ENCODE measurements at places on chromosomes 12 and 14.

GRCh38 chr12:106042037-106042436, 96.7 kb downstream of the NUAK1 start:
- no peak for DNase-seq

DNA sequence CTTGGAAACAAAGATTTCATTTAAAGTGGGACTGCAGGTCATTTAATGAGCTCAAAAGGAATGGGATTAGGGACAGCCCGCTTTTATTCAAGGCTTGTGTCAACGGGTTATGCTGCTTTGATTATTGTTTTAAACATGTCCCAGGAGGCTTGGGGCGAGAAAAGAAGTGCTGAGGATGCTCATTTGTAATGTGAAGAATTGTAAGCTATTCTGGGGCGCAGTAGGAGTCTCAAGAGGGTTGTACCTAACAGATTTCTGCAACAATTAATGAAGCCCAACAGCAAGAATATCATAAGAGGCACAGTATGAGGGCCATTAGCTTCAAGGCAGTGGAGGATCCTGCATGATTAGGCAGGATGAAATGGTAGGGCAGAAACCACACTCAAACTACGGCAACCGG, 122.5 kb downstream of the KTN1 start:
- DNase-seq, result no peak

DNA sequence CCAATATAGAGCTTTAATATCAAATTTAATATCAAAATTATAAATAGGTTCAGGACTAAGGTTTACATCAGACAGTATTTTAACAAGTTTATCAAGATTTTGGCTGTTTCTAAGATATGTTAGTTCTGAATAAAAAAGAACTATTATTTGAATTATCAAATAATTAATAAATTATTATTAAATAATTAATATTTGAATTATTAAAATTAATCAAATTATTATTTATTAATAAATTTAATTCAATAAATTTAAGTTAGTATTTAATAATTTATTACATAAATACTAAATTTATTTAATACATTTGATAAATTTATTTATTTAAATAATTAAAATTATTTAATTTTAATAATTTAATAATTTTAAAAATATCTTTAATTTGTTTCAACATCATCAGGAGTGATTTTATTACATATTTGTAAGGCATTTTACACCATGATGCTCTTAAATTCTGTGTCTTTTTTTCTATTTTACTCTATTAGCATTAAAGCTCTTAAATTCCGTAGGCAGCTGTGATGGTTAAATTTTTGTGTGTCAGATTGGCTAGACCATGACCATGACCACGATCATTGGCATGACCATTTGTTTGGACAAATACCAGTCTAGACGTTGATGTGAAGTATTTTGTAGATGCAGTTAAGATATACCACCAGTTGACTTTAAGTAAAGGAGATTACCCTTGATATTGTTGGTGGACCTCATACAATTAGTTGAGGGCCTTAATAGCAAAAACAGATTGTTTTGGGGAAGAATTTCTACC, 82.6 kb downstream of the BBS10 start:
- DNase-seq, result no peak

GRCh38 chr14:81427348-81428058, 27.4 kb upstream of the STON2 start:
- no peak for DNase-seq

DNA sequence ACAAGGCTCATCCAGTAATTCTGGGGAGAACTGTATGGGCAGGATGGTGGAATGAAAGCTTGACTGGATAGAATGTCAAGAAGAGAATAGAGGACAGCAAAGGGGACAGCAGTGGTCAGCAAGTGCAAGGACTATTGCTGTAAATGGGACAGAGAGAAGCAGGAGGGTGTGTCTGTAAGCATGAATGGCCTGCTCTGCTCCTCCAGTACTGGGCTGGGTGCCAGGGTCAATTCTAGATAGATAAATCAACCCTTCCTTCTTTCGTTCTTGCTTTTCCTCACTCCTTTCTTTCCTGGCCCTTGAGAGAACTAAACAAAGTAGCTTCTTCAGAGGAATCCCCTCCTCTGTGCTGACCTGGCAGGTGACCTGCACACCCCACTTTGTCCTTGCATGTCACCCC, 1019.2 kb downstream of the BCL11B start:
- no peak for DNase-seq

DNA sequence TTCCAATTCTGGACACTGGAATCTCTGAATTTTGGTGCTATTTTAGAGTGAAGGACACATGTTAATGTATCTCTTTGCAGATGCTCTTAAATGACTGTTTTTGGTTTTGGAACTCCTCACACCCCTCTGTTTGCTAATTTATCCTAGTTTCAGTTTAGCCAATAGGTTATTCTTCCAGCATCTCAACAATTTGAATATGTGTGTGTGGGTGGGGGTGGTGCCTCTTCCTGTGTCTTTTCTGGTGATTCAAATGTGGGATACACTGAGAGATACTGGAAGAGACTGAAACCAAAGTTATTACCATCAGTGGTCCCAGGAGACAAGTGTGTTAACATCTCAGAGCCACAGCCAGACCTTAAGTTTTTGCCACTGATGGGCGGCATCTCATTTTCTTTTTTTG, 1317.4 kb upstream of the TMEM132C start:
- no peak for DNase-seq

- peak; percentile 14 for DNase-seq
Observed at GRCh38 chr12:124273630-124274029, 21.3 kb upstream of the RFLNA start.

Data from activated naive CD8-positive, alpha-beta T cell treated with anti-CD3 and anti-CD28 coated beads, Interleukin-2, amount 50 U/mL, for 24 hours (primary cell).